ENCODE measurements at places on chromosomes 13 and 19. TPM values are rescaled to one million over a fixed set of nuclear protein-coding genes. Genes with fewer than 3 reads are reported as not detected.

ZIC2 gene
- 0.18 TPM for polyA plus RNA-seq

GRCh38 chr13:57823704-57824103 lies 192.2 kb downstream of the PCDH17 start:
- no peak for DNase-seq

SGTA gene
- polyA plus RNA-seq = 52.4 TPM

- no peak for DNase-seq
Observed at GRCh38 chr13:45537516-45537915, 72.8 kb downstream of the COG3 start.

MAST3 gene
- polyA plus RNA-seq = 6.3 TPM

GRCh38 chr13:39815345-39816111 lies 160.1 kb downstream of the COG6 start:
- DNase-seq = no peak

CRX gene
- polyA plus RNA-seq = 0.15 TPM

TTC9B gene
- polyA plus RNA-seq = 0.25 TPM

GRCh38 chr13:103140001-103140671 lies 73.9 kb upstream of the SLC10A2 start:
- peak; percentile 6 for DNase-seq

DNA sequence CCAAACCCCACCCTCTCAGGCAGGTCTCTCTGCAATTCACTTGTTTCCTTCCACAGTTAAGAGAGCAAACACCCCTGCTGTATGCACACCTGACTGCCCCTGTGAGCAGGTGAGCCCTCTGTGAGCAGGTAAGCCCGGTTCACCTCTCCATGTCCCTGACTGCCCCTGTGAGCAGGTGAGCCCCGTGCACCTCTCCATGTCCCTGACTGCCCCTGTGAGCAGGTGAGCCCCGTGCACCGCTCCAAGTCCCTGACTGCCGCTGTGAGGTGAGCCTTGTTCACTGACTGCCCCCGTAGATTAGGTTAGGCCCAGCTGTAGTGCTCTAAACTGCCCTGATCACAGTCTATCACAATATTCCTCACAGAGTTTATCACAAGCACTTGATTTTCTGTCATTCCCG lies 29.2 kb downstream of the TMTC4 start:
- no peak for DNase-seq

DNA sequence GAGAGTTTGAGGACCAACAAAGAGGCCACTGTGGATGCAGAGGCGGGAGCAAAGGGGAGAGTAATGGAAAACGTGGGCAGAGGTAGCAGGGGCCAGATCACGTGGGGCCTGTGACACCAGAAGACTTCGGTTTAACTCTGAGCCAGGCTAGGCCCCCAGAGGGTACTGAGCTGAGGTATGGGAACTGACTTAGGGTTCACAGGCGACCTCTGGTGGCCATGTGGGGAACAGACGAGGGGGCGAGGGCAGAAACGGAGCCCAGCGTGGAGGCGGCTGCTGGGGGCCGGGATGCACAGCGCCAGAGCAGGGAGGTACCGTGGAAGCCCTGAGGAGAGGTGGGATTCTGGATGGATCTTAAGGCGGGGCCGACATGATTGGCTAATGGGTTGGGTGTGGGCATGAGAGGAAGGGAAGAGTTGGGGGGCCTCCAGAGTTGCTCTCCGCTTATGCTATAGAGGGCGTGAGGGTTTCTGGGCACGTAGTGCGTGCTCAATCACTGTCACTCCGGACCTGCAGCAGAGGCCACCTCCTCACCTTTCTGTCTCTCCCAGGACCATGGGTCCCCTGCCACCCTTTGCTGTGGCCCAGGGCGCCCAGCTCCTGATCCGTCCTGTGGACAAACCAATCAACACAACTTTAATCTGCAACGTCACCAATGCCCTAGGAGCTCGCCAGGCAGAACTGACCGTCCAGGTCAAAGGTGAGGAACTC lies 13.7 kb downstream of the PVR start:
- peak; percentile 50 for DNase-seq

REXO1 gene
- polyA plus RNA-seq = 29.0 TPM

CCDC8 gene
- 45.2 TPM for polyA plus RNA-seq

DNA sequence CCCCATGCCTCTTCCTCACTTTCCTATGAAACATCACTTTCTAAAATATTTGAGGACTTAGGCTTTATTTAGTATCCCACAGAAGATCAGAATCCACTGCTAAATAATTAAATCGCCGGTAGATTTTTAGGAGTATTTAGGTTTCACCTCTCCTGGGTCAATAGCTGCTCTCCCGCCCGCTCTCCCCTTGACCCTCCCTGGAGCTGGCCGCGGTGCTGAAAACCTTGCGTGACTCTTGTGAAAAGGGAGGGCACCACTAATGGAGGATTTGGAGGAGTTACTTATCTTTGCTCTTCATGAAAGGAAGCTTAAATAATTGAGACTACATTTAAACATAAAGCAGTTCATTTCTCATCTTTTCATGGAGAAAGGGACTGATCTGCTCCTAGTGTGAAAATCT lies 14.1 kb downstream of the POU4F1 start:
- peak; percentile 74 for DNase-seq

GRCh38 chr19:8196271-8196927 lies 12.8 kb upstream of the CERS4 start:
- DNase-seq = no peak

DNA sequence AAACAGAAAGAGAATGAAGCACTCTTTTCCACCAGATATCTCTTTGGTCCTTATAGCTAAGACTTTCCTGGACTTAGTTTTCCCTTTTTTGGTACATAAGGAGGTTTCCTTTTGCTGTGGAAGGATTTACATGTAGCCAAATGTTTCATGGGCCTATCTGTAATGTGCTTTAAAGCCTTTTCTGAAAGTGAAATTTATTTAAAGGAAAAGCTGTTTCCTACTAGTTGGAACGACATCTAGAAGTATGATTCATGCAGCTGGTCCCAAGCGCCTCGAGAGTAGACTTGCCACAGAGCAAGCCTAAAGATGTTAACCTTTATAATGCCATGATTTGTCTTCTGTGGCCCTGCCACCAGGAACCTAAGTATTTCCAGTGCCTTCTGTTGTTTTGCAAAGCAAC lies 390.3 kb downstream of the DLEU7 start:
- no peak for DNase-seq

CYP2B6 gene
- polyA plus RNA-seq = 3.6 TPM

DNA sequence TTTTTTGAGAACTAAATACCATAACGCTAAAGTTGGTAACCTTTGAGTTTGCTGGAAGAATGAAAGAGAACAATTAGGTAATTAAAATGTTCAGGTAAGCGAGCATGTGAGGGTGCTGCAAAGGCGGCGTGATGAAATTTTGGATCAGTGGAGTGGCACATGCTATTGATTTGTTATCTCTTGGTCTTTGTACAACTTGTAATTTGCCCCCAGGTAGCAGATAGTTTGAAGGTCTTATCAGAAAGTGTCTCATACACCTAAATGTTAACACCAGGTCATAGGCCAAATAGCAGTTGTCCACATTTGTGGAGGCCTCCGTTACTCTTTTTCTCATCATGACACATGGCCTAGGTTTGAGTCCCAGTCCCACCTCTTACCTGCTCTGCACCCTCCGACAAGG lies 14.9 kb downstream of the ARHGAP35 start:
- no peak for DNase-seq

DNA sequence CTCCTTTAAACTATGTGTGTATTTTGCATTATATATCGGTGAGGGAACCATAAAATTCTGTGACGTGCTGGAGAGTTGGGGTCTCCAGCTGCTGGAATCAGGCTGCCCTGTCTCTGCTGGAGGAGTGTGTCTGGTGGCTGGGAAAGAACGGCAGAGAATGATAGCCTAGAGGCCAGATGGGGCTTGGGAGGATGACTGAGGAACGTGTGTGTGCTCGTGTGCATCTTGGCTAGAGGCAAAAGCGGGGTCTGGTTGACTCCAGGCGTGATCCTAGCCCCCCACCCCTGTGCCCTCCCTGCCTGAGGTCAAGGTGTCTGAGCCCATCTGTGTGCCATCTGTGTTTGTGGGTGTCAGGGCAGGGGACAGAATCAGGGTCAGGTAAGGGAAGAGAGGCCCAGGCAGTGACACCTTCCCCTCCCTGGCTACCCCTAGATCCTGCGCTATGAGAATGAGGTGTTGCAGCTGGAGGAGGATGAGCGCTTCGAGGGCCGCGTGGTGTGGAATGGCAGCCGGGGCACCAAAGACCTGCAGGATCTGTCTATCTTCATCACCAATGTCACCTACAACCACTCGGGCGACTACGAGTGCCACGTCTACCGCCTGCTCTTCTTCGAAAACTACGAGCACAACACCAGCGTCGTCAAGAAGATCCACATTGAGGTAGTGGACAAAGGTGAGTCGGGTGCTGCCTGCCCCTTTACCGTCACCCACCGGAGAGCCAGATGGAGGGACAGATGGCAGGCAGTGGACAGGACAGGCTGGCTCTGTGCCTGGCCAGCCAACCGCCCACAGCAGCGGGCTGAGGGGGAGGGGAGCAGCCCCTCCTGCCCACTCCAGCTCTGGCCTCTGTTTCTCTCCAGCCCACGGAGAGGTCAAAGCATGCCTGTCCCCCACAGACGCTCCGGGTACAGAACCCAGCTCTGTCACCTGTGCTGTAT lies 3.1 kb downstream of the SCN1B start:
- DNase-seq = no peak

GRCh38 chr13:22040810-22041364 lies 370.0 kb downstream of the FGF9 start:
- no peak for DNase-seq

CYP2A7 gene
- polyA plus RNA-seq = 0.40 TPM

DNA sequence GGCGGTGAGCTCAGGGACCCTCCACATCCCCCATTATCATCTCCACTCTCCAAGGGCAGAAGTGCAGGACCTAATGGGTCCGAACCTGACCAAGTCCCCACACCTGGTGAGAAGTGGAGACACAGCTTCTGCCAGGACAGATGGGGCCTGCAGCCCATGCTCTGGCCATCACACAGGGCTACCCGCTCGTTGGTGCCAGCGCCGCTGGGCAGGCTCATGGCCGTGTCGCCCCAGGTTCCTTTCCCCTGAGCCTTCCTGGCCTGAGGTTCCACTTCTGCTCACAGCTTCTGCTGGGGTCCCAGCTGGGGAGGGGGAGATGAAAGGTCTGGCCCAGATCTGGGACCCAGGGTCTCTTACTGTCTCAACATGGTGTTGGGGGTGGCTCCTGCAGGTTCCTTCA lies 48.4 kb upstream of the KCTD15 start:
- no peak for DNase-seq

KLK3 gene
- 0.68 TPM for polyA plus RNA-seq

DNA sequence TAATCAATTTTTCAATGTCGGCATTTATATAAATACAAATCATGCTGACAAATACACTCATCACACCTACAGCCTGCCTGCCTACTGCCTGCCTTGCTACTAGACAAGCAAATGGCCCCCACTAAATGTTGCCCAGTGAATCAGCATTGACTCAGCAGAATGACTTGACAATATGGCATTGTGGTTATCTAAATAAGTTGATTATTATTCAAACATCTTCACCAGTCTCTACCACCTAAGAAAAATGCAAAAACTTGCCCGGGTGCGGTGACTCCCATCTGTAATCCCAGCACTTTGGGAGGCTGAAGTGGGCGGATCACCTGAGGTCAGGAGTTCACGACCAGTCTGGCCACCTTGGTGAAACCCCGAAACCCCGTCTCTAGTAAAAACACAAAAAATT lies 296.1 kb downstream of the PCDH9 start:
- no peak for DNase-seq

GRCh38 chr13:113843864-113844556 lies 19.9 kb downstream of the GAS6 start:
- no peak for DNase-seq

GRCh38 chr19:46718157-46718933 lies 1.4 kb upstream of the PRKD2 start:
- DNase-seq = no peak

METTL21C gene
- not detected for polyA plus RNA-seq

HTR2A gene
- polyA plus RNA-seq = 1.0 TPM

OVOL3 gene
- polyA plus RNA-seq = not detected

SBSN gene
- polyA plus RNA-seq = not detected

GRCh38 chr19:18704054-18704453 lies 20.6 kb downstream of the CRTC1 start:
- DNase-seq = no peak

FLT3LG gene
- 3.3 TPM for polyA plus RNA-seq

DNA sequence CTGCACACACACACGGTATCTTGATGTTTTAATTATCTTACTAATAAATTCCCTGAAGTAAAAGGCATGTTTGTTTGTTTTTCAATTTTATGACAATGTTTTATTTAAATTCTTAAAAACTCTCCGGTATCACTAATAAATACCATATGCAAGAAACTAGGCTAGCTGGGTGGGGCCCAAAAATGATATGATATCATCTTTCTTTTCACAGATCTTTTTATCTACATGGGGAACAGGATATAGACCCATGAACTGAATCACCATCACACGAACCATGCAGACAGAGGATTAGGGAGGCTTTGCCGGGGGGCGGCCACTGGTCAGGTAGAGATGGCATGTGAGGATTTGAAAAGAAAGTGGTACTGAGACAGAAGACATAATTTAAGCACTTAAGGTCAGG lies 266.4 kb downstream of the ENOX1 start:
- no peak for DNase-seq

- DNase-seq = peak; percentile 68
Observed at GRCh38 chr13:75480671-75481175, 1.2 kb downstream of the TBC1D4 start.

GRCh38 chr13:44697058-44697457 lies 120.9 kb upstream of the TSC22D1 start:
- no peak for DNase-seq

- peak; percentile 54 for DNase-seq
Observed at GRCh38 chr13:36814465-36814864, 4.6 kb upstream of the RFXAP start.

DNA sequence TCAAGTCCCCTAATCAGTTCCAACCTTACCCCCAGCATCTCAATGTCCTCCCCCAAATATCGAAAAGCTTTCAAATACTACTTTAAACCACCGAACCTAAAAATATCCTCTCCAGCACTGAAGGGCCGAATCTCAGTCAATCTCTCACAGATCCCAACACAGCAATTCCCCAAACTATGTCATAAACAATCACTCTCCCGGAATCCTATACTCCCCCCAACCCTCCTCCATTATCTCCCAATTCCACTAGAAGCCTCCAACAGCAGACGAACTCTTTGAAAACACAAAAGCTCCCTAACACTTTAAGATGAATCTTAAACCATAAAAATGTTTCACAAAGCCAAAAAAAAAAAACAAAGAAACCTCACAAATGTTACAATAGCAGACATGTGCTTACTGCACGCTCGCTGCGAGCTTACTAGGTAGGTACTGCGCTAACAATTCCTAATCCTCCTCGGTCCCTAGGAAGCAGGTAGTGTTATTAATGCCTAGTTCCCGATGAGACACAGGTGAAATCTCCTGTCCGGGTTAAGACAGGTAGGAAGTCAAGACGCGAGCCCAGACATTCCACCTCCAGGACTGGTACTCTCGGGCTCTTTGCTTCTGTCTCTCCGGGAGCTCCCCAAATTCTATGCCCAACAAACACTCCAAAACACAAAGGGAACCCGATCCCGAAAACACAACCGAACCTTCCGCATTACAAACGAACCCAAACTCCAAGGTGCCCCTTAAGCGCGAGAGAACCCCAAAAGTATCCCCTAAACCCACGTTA lies 14.2 kb downstream of the FBXO46 start:
- no peak for DNase-seq
